Sigmoid colon (tissue), 7 donors: ENCODE measurements at places on chromosomes 6 and 20. TPM values are rescaled to one million over a fixed set of nuclear protein-coding genes. Genes with fewer than 3 reads are reported as not detected.
A peak's percentile ranks its signal among the peaks of the same experiment; 100 is the strongest.

GRCh38 chr20:22403632-22404361 lies 180.6 kb downstream of the FOXA2 start:
- DNase-seq, result no peak

GRCh38 chr20:52804497-52805295 lies 167.5 kb upstream of the TSHZ2 start:
- no peak for DNase-seq

DNA sequence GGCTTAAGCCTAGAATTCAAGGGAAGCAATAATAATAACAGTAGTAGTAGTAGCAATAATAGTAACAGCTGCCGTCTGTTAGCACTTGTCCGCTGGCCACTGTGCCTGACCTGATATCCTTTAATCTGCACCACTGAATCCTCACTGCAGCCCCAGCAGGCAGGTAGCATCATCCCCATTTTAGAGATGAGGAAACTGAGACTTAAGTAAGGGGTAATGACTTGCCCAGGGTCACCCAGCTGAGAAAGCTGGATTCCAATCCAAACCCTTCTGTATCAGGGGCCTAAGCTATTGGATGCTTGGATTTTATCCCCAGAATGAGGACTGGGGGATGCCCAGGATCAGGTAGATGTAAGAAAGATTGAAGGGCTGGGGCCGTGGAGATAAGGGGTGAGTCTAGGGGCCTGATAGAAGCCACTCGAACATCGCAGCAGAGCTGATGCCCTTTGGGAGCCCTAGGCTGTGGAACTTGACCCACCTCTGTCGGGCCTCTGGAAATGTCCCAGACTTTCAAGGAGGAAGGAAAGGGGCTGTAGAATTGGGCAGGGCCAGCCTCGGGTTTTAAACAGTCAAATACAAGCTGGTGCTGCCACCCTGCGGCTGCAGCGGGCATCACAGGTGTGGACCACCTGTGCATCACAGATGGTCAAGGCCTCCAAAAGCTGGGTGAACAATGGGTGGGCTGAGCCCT lies 102.1 kb upstream of the MYL9 start:
- DNase-seq, result no peak

DNA sequence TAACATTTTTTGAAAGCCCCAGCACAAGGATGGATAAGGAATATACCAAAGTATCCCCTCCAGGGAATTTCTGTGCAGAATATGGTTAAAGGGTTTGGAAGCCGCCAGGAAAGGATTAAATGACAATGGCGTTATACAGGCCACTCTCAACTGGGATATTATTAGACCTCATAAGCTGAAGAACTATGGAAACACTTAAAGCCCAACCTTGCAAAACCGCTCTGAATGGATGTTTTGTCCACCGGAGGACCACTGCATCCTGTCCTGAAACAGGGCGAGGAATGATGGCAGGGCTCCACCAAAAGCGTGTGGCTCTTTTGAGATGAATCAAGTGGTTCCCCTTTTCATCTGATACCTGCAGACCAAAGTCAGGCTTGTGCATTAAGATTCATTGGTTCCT lies 32.4 kb downstream of the NFATC2 start:
- no peak for DNase-seq

The PAK5 gene
- 0.28 TPM for total RNA-seq

GRCh38 chr20:5668529-5668868 lies 81.7 kb upstream of the SHLD1 start:
- no peak for DNase-seq

DNA sequence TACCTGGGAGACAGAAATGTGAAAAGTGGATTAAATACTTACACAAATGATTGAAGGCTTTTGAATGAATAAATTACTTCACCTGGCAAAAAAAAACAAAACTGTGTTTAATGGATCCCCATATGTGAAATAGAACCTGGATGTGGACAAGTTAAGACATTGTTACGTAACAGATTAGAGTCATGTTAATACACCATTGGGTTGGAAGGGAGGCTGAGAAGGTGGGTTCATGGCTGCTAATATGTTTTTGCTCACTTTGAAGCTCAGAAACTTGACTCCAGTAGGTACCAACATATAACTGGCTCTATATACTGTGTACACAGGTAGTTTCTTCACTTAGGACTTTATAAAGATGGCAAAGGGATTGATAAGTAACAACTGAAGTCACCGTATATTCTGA lies 21.4 kb upstream of the TENT5A start:
- no peak for DNase-seq

DNA sequence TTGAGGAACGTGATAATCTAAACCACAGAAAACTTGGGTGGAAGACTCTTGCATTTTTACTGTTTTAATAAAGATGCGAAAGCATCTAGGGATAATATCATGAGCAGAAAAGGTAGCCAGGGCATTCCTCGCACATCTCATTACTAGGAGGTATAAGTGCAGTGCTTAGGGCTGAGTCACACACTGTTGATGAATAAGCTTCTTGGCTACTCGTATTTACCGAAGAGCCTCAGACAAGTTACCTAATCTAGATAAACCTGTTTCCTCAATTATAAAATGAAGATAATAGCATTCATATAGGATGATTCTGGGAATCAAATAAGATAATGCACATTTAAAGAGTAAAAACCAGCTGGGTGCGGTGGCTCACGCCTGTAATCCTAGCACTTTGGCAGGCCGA lies 780 bp upstream of the KIAA0319 start:
- DNase-seq, result no peak

GRCh38 chr20:21090111-21090618 lies 16.0 kb downstream of the LINC00237 start:
- DNase-seq, result no peak

DNA sequence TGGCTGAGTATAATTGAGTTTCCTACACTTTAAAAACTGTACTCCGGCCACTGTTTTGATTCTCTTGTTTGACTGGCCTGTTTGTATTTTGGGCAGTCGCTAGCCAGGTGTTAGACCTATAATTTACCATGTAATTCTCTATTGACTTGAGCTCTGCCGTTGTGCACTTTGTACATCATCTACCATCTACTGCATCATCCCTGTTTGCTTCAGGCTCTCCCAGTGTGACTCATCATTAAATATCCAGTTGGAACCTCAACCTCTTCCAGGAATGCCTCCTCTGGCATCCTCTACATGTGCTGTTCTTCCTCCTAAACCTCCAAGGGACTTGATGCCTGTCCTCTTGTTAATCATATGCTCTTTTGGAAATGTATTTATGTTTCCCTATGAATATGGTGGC lies 72.3 kb downstream of the FARS2 start:
- DNase-seq, result no peak

GRCh38 chr6:31396422-31397152 lies 6.8 kb upstream of the MICA start:
- peak; percentile 90 for DNase-seq

DNA sequence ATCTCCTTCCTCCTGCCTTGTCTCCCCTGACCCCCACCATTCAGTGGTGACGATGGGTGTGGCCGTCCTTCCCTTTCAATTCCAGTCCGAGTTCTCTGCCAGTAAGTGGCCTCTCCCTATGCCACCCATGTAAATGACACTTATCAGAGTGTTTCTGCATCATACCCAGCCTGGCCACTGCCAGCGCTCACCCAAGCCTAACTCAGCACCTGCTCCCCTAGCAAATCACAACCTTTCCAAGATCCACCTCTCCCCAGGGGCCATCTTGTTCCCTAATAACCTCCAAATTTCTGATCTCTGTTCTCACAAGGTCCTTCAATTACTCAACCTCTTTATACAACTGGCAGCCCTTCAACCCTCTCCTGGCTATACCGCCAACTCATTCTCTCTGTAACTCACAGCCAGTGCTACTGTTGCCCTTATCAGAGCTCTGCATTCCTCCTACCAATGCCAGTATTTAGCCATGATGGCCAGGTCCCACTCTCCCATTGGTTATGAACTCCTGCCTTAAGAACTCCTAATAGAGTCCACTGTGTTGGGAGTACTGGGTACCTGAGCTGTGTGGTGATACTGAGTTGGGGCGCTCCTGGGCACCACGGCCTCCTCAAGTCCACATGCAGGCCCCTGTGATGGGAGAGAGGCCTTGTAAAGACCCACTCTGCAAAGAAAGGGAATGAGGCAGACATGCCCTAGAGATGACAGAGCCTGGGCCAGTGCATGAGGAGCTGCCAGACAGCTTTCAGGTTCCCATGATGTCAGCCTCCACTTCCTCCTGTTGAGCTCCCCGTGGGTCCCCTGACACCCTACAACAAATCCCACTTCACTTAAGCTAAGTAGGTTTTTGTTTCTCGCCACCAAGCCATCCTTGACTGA lies 187.4 kb upstream of the RREB1 start:
- no peak for DNase-seq

The NMBR gene
- total RNA-seq, result not detected

GRCh38 chr6:3233321-3233720 lies 5.9 kb upstream of the TUBB2B start:
- no peak for DNase-seq

- no peak for DNase-seq
Observed at GRCh38 chr20:12786276-12786675, 222.5 kb upstream of the SPTLC3 start.

DNA sequence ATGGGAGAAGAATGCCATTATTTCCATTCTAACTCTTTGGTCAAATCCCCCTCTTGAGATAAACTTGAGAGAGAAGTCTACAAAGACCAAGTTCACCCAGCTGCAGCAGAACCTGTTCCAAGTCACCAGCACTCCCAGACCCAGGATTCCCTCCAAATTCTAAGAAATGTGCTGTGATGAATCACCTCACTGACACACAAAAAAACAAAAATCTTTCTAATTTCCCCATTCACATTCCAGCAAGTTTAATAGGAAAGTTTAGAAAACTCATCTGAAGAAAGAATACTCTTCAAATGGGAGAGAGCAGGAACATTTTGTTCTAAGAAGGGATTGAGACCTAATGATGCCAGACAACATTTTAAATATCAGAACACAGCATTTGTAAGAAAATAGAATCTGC lies 213.6 kb upstream of the PLCB4 start:
- DNase-seq, result peak; percentile 73

The SLC26A8 gene
- total RNA-seq, result not detected

DNA sequence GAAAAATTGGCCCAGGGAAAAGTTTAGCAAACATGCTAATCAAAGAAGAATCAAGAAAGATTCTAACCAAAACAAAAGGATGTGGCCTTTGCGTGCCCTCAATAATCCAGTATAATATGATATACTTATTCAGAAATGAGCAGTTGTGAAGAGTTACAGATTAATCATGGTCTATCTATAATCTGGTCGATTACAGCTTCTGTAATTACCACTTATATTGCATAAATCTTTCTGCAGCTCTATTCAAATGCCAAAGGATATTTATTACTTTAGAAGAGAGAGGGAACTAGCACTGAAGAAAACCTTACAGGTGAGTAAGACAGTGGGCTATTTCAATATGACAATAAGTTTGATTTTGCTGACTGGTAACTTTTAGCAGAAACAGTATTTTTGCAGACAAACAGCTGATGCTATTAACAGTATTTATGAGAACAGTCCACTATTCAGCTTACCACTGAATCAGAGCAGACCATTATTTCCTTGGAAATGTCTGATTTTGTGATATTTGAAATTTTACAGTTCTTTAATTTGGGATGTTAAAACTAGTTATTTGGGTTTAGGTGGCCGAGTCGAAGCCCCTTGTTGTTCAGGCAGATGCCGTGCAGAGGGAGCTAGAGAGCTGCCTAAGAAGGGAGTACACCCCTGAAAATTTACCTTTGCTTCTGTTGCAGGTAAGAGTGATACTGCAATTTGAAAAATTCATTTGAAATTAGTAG lies 92.2 kb downstream of the CEP57L1 start:
- DNase-seq, result peak; percentile 66

- DNase-seq, result no peak
Observed at GRCh38 chr6:114783083-114783482, 440.3 kb upstream of the HS3ST5 start.

The ANGPT4 gene
- total RNA-seq, result not detected

DNA sequence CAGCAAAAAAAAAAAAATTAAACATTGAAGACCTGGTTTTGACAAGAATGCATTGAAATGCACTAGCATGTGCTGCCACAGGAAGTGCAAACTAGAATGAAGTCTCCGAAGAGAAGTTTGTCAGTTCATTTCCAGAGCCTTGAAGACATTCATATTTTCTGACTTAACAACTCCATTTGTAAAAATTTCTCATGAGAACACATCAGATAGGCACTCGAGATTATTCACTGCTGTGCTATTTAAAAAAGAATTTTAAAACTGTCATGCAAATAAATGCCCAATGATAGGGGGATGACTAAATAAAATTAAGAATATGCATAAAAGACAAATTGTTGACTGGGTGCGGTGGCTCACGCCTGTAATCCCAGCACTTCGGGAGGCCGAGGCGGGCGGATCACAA lies 394.6 kb upstream of the JARID2 start:
- DNase-seq, result no peak

GRCh38 chr20:32130352-32130751 lies 20.8 kb downstream of the TM9SF4 start:
- DNase-seq, result peak; percentile 2

- DNase-seq, result peak; percentile 50
Observed at GRCh38 chr20:61057443-61058121, 194.5 kb upstream of the CDH4 start.

The MMP24 gene
- total RNA-seq, result 1.1 TPM

DNA sequence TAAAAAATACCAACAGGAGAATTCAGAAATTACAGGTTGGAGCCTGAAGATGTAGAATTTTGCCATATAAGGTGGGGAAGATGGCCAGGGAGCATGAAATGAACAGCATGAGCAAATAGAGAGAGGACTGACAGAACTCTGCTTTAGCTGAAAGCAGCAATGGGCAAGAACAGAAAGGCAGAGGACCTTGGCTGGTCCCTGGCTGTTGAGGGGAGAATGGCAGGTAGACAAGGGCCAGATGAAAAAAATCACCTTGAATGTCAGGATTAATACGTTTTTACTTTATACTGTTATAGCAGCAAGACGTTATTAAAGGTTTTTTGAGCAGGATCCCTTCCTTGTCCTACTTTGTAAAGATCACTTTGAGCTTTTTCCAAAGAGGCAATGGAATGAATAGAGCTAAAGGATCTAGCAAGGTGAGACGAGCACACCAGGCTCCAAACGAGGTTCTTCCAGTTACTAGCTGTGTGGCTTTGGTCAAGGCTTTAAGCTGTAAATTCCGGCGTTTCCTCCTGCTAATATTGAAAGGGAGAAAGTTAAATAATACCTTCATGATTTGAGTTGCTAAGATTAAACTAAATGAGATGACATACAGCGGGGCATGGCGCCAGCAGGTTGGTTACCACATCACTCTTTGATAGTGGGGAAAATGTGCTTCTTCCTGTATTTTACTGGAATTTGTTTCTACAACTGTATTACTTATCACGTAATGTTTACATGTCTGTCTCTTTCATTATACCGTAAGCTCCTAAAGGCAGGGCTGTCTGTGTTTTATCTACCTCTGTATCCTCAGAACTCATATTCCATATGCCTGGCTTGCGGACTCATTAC lies 776 bp downstream of the PPIL1 start:
- no peak for DNase-seq

GRCh38 chr20:48291896-48292295 lies 506.6 kb upstream of the SULF2 start:
- DNase-seq, result no peak

DNA sequence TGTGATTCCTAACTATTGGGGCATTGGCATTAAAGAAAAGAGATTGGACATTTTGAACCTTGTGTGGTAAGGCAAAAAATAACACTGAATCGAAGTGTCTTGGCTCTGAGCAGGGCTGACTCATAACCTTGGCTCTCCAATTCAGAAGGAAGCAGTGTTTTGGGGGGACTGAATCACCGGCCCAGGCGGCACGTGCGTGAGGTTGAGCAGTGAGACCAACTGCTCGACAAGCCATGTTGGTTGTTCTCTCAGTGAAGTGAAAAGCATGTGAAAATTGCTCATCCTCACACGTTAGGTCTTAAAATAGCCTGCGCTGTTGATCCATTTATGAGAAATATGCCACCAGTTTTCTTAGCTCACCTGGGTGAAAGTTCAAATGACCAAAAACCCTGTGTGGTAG lies 137.8 kb upstream of the SPACA1 start:
- no peak for DNase-seq

The FNDC11 gene
- total RNA-seq, result 0.36 TPM

GRCh38 chr6:148146717-148147462 lies 195.7 kb upstream of the SASH1 start:
- DNase-seq, result no peak
